ENCODE measurements at places on chromosomes 1 and 21.

DNA sequence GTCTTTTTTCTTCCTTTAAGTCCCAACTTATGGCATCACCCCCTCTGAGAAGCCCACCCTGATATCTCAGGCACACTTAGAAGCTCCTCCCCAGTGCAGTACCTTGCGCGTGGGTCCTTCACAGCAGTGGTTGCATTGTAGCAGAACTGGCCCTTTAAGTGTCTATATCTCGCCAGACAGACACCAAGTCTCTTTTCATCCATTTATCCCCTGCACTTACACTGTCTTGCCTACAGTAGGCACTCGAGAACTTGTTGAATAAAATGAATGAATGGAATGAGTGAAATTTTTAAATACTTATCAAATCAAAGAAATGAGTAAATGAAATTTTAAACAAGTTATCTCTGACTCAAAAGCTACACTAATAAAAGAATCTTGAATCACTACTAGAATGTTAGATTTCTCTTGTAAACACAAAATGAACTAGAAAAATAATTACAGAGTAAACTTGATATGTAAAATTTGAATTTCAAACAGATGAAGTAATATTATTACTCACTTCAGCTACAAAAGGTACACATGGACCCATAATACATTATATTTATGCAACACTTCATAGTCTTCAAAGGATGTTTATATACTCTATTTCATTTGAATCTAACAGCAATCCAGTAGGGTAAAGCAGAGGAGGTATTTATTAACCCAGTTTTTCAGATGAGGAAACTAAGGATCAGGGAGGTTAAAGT, 54.7 kb upstream of the MAN1A2 start:
- DNase-seq, result peak; percentile 62
- H3K36me3 ChIP-seq, result no peaks in the 10 kb centered on the region
- H3K27ac ChIP-seq, result no peak overlapping the region
- no peaks in the 10 kb centered on the region for H3K4me1 ChIP-seq

GRCh38 chr21:16353764-16354163, 624.0 kb downstream of the USP25 start:
- H3K27me3 ChIP-seq, result no peaks in the 10 kb centered on the region
- H3K27ac ChIP-seq, result no peak overlapping the region
- H3K4me3 ChIP-seq, result no peak overlapping the region
- DNase-seq, result no peak
- no peaks in the 10 kb centered on the region for H3K36me3 ChIP-seq

DNA sequence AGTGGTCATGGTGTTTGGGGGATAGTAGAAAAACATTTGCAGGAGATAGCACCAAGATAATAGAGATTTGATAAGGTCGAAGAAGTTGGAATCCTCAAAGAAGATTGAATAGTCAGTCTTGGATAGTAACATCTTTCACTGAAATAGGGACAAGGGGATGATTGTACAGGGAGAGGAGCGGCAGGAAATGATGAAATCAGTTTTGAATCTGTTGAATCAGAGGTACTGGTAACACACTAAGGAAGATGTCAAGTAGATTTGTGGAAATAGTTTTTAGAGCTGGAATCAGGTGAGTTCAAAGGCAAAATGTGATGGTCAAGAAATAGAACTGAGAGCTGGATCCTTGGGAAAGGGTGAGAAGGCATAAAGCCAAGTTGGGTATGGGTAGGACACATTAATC, 26.5 kb downstream of the CAP1 start:
- H3K27ac ChIP-seq, result peak overlapping the region; percentile 39
- no peaks in the 10 kb centered on the region for H3K27me3 ChIP-seq
- no peak for DNase-seq
- H3K36me3 ChIP-seq, result peaks cover 77% of the 10 kb centered on the region
- no peak overlapping the region for H3K4me3 ChIP-seq
- peaks cover 10% of the 10 kb centered on the region for H3K4me1 ChIP-seq

DNA sequence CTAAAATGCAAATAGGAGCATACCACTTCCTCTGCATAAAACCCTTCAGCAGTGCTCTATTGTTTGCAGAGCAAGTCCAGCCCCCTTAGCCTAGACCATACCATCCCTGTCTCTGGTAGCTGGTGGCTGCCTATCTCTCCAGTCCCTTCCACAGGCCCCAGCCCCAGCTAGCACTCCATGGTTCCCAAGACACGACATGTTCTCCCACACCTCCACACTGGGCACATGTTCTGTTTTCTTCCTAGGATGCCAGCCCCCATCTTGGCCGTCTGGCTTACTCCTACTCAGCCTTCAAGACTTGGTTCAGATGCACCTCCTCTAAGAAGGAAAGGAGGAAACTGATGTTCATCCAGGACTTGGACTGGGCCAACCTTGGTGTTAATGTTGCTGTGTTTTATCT, 108.4 kb downstream of the BEND5 start:
- no peaks in the 10 kb centered on the region for H3K4me1 ChIP-seq
- H3K27me3 ChIP-seq, result peaks cover 9% of the 10 kb centered on the region
- no peak overlapping the region for H3K4me3 ChIP-seq
- DNase-seq, result no peak
- H3K36me3 ChIP-seq, result no peaks in the 10 kb centered on the region

GRCh38 chr1:118323246-118323645, 138.2 kb upstream of the SPAG17 start:
- H3K4me1 ChIP-seq, result no peaks in the 10 kb centered on the region
- no peak overlapping the region for H3K27ac ChIP-seq
- no peak for DNase-seq
- H3K36me3 ChIP-seq, result no peaks in the 10 kb centered on the region

DNA sequence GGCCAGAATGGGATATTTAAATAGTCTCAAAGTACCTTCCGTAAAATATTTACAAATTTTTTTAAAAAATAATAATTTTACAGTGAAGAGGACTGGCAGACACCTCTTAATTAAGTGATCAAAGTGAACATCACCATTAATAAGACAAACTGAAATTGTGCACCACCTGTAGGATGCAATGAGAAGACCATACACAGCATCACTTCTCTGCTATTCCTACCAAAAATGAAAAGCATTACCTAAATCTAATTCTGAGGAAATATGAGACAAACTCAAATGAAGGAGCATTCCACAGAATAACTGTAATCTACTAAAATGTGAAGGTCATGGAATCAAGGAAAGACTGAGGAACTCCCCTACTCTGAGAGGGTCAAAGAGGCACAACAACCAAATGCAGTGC, 68.2 kb upstream of the PRDX6 start:
- H3K27me3 ChIP-seq, result no peaks in the 10 kb centered on the region
- DNase-seq, result peak; percentile 27
- H3K36me3 ChIP-seq, result no peaks in the 10 kb centered on the region

GRCh38 chr1:58572690-58573089, 4.4 kb downstream of the TACSTD2 start:
- DNase-seq, result no peak
- peaks cover 36% of the 10 kb centered on the region for H3K27me3 ChIP-seq
- H3K4me1 ChIP-seq, result peaks cover 4% of the 10 kb centered on the region
- no peak overlapping the region for H3K27ac ChIP-seq
- no peak overlapping the region for H3K4me3 ChIP-seq
- no peaks in the 10 kb centered on the region for H3K36me3 ChIP-seq

- H3K27me3 ChIP-seq, result peaks cover 22% of the 10 kb centered on the region
- peak; percentile 18 for DNase-seq
- H3K27ac ChIP-seq, result no peak overlapping the region
- no peaks in the 10 kb centered on the region for H3K36me3 ChIP-seq
Measured at GRCh38 chr1:156385534-156386031, 16.6 kb downstream of the RHBG start.

- peak; percentile 7 for DNase-seq
- H3K4me3 ChIP-seq, result peak overlapping the region; percentile 77
- H3K27ac ChIP-seq, result peak overlapping the region; percentile 86
Measured at GRCh38 chr21:33587792-33588484, 546 bp downstream of the DONSON start.

- peak; percentile 5 for DNase-seq
- no peak overlapping the region for H3K27ac ChIP-seq
- no peaks in the 10 kb centered on the region for H3K36me3 ChIP-seq
- no peaks in the 10 kb centered on the region for H3K27me3 ChIP-seq
- no peak overlapping the region for H3K4me3 ChIP-seq
Measured at GRCh38 chr1:53272349-53272748, 34.0 kb upstream of the MAGOH start.

DNA sequence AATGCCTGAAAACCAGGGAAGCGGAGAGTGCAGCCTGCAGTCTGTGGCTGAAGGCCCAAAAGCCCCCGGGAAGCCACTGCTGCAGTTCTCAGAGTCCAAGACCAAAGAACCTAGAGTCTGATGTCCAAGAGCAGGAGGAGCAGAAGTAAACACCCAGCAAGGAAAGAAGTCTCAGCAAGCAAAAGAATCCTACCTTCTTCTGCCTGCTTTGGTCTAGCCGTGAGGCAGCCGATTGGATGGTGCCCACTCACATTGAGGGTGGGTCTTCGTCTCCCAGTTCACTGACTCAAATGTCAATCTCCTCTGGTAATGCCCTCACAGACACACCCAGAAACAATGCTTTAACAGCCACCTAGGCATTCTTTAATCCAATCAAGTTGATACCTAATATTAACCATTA, 217.5 kb downstream of the PLA2G4A start:
- H3K4me3 ChIP-seq, result no peak overlapping the region
- H3K27me3 ChIP-seq, result no peaks in the 10 kb centered on the region
- H3K36me3 ChIP-seq, result no peaks in the 10 kb centered on the region

DNA sequence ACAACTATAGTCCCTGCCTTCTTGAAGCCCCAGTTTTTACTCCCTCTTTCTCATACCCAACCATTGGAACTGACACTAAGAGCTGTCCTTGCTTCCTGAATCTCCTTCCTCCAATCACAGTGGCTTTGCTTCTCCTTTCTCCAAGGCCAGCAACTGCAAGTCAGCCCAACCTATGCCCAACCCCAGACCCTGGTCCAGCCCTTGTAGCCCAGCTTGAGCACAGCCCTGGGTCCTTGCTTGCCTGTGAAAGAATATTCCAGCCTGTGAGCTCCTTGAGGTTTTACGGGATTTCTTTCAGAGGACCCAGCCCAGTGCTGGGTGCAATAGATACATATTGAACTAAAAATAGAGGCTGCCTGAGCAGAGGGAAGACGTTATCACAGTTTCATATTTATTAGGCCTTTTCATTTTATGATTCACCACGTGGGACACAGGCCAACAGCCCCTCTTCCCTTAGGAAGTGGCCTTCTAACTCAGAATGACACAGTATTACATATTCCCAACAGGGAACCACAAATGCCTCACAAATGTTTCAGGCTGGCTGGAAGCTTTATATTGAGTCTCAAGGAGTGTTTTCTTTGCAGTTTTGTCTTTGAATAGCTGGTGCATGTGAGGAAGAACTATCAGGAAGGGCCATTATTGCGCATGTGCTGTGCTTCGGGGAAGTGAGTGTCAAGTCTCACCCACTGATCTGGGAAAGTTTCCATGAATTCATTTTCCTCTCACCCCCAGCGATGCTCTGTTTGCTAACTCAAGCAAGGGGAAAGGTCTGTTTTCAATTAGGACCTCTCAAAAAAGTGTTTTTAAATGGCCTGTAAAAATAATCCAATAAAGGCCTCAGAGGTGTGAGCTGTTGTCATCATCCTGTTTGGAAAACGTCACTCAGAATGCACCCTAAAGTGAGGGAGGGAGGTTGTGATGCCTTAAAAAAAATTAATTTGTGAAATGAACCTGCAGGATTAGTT, 92.3 kb upstream of the NFIA start:
- no peaks in the 10 kb centered on the region for H3K27me3 ChIP-seq
- peak overlapping the region; percentile 3 for H3K4me3 ChIP-seq
- H3K27ac ChIP-seq, result peak overlapping the region; percentile 58
- peaks cover 28% of the 10 kb centered on the region for H3K4me1 ChIP-seq
- H3K36me3 ChIP-seq, result no peaks in the 10 kb centered on the region

DNA sequence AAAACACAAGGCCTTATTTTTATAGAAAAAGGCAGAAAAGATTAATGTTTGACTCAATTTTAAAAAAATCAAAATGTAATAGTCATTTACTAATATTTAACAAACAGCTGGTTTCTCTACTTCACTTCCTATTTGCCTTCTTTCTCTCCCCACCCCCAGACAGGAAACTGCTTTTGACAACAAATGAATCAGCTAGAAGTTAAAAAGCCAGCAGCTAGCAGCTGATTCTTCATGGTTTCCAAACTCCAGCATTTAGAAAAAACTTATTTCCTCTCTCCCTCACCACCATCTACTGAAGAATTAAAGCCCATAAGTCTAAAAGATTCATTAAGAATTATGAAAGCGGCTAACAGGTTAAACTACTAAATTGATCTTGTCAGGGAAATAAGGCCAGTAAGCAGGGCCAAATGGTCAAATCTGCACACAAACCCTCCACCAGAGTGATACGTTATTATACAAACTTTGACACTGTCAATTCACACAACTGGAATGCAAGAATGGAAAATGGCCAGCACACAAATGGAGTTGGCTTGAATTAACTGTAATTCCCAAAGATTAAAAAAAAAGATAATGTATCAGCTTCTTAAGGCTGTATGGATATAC, 4.0 kb downstream of the WDR26 start:
- DNase-seq, result peak; percentile 63
- H3K27ac ChIP-seq, result peak overlapping the region; percentile 82
- H3K27me3 ChIP-seq, result no peaks in the 10 kb centered on the region
- peaks cover 37% of the 10 kb centered on the region for H3K4me1 ChIP-seq
- H3K36me3 ChIP-seq, result peaks cover 5% of the 10 kb centered on the region

- H3K4me1 ChIP-seq, result peaks cover 43% of the 10 kb centered on the region
- no peak overlapping the region for H3K27ac ChIP-seq
- no peak for DNase-seq
Measured at GRCh38 chr21:37449302-37449937, 82.8 kb downstream of the DYRK1A start.

DNA sequence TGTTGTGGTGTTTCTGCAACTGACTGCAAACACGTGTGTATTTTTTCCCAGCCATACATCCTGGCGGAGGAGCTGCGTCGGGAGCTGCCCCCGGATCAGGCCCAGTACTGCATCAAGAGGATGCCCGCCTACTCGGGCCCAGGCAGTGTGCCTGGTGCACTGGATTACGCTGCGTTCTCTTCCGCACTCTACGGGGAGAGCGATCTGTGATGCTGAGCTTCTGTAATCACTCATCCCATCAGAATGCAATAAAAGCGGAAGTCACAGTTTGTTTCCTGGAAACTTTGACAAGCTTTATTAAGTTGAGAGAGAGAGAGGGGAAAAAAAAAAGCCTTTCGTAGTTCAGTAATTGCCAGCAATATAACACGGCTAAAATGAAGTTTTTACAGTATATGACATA, 32.7 kb upstream of the MTR start:
- no peak overlapping the region for H3K4me3 ChIP-seq
- H3K27ac ChIP-seq, result no peak overlapping the region
- DNase-seq, result no peak
- H3K4me1 ChIP-seq, result no peaks in the 10 kb centered on the region
- H3K27me3 ChIP-seq, result no peaks in the 10 kb centered on the region

DNA sequence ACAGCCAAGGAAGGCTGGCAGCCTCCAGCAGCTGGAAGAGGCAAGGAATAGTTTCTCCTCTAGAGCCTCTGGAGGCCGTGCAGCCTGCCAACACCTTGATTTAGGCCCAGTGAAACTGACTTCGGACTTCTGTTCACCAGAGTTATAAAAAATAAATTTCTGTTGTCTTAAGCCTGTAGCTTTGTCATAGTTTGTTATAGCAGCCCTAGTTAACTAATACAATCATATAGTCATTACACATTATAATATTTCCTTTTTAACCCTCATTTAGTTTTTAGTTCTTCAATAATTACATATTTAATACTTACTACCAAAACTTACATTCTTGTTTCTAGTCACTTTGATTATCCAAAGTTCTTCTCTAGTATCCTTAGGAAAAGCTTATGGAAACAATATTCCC, 20.3 kb downstream of the NOS1AP start:
- no peak overlapping the region for H3K27ac ChIP-seq
- H3K36me3 ChIP-seq, result no peaks in the 10 kb centered on the region
- DNase-seq, result no peak
- peaks cover 12% of the 10 kb centered on the region for H3K4me1 ChIP-seq

GRCh38 chr1:23184212-23184934, 15.7 kb upstream of the LUZP1 start:
- H3K27ac ChIP-seq, result no peak overlapping the region
- peaks cover 15% of the 10 kb centered on the region for H3K4me1 ChIP-seq
- H3K4me3 ChIP-seq, result peak overlapping the region; percentile 35
- DNase-seq, result no peak
- H3K27me3 ChIP-seq, result no peaks in the 10 kb centered on the region
- H3K36me3 ChIP-seq, result no peaks in the 10 kb centered on the region

All from astrocyte (in vitro differentiated cells and primary cell).